ENCODE measurements at places on chromosomes 13 and 19.

DNA sequence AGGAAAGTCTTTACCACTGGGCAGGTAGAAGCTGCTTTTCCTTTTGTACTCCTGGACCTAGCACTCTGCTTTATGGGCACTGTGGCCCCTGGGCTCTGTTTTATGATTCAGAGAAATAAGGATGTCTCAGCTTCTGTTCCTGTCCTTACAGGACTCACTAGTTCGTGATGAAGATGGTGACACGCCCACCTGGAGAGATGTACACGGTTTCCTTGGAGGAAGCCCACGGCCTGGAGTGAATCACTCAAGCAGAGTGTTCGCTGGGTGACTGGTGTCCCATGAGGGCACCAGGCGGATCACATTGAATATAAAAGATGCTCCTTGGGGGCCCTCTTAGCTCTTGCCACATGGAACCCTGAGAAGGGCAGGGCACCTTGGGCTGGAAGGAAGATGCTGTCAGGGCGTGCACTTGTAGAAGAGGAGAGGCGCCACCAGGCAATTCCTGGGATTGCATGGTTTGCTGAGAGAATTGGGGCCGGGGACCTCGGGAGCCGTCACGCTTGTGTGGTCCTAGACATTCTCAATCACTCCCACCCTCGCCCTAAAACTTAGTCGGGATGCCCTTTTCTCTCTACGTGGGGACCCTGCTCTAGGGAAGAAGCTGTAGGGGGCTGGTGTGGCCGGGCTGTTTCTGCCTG lies 202.6 kb downstream of the TSHZ3 start:
- no peak for DNase-seq

DNA sequence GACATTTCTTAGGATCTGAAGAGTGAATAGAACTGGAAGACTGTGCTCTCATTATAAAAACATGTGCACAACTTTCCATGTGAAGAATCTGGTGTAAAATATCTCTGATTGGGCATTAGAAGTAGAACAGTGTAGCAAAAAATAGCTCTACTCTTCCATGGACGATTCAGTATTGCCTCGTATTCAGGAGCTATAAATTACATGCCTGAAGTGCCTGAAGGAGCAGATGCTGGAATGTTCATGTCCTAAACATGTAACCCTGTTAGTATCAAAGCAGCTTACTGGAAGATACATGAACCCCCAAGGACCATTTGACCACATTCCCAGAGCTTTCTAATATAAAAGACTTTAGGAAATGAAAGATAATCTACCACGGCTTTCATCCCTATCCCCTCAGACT lies 528.9 kb downstream of the DACH1 start:
- no peak for DNase-seq

DNA sequence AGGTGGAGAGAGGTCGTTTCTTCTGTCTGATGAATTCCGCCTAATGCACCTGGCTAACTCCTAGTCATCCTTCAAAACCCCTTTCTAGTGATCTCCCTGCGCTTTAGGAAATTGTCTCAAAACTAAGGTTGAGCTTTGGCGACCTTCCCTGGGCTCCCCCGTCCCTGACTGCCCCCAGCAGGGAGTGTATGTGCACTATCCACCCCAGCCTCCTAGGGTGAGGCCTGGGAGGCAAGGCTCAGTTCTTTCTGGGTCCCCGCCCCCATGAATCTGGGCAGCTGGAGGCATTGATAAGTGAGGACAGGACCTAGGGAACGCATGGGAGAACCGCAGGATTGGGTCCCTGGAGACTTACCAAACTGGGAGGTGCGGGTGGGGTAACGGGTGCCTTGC lies 378 bp downstream of the TLE6 start:
- no peak for DNase-seq

DNA sequence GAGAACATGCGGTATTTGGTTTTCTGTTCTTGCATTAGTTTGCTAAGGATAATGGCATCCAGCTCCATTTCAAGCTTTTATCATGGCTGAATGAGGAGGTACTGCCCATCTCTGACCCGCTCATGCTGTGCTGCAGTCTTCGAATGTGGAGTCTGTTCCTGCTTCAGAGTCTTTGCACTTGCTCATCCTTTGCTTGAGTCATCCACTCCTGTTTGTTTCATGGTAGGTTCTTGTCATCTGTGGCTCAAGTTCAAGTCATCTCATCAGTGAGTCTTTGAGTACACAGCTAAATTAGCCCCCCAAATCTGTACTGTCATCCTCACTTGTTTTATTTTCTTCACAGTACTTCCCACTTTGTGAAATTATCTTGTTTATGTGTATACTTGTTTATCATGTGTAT lies 5.4 kb downstream of the UCHL3 start:
- no peak for DNase-seq

GRCh38 chr19:29851769-29852521 lies 40.2 kb downstream of the CCNE1 start:
- DNase-seq = no peak

DNA sequence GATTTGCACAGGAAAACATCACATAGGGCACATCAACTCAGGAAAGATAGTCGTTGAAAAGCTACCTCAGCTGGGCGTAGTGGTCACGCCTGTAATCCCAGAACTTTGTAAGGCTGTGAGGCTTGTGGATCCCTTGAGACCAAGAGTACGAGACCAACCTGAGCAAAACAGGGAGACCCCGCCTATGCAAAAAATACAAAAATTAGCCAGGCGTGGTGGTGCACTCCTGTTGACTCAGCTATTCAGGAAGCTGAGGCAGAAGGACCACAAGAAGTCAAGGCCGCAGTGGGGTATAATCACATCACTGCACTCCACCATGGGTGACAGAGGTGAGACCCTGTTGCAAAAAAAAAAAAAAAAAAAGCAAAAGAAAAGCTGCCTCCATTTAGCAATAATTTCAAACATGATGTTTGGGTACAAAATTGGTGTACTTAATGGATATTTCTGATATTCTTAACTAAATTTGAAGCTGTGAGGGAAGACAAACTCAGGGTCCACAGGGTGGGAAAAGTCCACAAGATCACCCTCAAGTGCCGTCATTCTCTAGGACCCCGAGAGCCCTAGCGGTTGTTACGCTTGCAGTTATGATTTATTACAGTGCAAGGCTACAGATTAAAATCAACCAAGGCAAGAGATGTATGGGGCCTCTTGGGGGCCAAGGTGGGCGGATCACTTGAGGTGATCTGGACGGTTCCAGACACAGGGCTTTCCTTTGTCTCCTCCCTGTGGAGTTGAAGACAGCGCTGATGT lies 42.5 kb upstream of the LDLR start:
- no peak for DNase-seq

DNA sequence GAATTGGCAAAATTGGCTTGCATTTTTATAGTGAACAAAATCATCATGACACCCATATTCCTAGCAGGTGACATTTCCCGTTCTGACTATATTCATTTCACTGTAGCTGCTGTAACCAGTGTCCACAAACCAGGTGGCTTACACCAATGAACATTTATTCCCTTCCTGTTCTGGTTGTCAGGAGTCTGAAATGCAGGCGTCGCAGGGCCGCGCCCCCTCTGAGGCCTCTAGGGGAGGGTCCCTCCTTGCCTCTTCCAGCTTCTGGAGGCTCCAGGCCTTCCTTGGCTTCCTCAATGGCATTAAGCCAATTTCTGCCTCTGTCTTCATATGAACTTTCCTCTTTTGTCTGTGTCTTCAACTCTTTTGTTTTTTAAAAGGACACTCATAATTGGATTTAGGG lies 6.5 kb upstream of the RLN3 start:
- no peak for DNase-seq

GRCh38 chr19:517721-518597 lies 10.7 kb downstream of the TPGS1 start:
- DNase-seq = no peak

DNA sequence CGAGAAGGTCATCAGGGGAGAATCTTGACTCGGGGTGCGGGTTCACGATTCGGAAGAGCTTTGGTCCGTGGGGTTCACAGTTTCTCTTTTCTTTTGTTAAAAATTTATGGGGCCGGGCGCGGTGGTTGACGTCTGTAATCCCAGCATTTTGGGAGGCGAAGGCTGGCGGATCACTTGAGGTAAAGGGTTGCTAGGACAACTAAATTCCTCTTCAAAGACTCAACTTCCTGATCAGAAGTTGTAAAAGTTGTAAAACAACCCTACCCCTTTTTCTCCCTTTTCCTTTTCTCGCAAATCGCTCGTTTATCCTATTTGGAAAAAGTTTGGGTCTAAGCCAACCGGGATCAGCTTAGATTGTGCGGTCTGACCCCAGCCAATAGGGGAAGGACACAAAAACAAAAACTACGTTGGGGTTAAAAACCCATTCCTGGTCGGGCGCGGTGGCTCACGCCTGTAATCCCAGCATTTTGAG lies 673 bp downstream of the ZNF486 start:
- peak; percentile 3 for DNase-seq

DNA sequence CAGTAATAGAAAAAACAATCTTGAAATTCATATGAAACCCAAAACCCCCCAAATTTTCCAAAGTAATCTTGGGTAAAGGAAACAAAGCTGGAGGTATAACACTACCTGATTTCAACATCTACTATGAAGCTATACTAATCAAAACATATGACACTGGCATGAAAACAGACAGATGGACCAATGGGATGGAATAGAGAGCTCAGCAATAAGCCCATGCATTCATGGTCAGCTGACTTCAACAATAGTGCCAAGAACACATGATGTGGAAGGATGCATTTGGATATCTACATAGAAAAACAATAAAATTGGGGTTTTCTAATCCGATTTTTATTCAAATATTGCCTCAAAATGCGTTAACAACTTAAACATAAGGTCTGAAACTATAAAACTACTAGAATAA lies 32.2 kb upstream of the ZNF766 start:
- no peak for DNase-seq

- DNase-seq = no peak
Observed at GRCh38 chr19:46384396-46384795, 29.0 kb downstream of the CCDC8 start.

All from AG04450 (cell line).